ENCODE measurements at places on chromosomes 4 and X.
A peak's percentile ranks its signal among the peaks of the same experiment; 100 is the strongest.

DNA sequence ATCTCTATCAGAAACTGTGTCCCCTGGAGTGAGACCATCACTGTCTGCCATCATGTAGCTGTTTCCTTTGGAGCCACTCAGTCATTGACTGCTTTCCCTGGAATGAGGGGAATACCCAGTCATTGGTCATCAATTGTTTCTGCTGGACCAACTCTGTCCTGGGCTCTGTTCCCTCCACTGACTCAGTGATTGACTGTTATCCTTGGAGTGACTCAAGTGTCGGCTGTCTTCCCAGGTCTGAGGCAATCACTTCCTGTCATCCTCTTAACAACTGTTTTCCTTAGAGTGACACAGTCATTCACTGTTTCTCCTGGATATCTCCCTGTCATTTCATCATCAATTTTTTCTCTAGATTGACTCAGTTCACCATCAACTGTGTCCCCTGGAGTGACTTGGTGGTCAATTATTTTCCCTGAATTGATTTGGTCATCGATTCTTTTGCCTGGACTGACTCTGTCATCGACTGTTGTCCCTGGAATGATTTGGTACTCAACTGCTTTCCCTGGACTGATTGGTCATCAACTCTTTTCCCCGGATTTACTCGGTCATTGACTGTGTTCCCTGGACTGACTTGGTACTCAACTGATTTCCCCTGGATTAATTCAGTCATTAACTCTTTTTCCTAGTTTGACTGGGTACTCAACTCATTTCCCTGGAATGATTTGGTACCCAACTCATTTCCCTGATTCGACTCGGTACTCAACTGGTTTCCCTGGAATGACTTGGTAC lies 327.9 kb upstream of the VCX start:
- no peak for DNase-seq

DNA sequence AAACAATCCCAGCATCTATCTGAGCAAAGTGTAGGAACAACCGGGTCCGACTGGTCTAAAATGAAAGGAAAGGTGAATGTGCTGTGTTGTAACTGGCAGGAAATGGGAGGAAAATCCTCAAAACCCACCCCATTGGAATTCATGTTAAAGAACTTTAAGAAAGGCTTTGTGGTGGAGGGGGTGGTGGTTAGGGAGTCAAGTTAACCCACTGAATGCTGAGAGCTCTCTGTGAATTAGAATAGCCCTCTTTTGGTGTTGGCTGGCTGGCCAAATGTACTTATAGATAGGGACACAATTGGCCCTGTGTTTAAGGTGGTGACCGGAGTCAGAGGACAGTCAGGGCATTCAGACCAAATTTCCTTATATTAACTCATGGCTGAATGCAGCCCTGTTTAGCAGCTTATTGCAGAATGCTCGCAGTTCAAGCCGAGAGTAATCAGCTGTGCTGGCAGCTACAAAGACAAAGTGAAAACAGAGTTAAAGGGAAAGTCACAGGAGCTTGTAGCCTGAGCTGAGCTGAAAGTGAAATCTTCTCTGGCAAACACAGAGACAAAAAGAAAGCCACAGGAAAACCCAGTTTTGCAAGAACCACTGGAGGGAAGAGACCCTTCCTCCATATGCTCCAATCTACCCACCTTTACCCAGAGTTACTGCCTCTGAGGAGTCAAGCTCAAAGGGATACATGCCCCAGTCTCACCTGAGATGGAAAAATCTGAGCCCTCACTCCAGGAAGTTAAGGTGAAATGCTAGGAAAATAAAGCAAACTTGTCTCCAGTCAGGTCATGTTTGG lies 38.5 kb upstream of the UGT2B7 start:
- no peak for DNase-seq

DNA sequence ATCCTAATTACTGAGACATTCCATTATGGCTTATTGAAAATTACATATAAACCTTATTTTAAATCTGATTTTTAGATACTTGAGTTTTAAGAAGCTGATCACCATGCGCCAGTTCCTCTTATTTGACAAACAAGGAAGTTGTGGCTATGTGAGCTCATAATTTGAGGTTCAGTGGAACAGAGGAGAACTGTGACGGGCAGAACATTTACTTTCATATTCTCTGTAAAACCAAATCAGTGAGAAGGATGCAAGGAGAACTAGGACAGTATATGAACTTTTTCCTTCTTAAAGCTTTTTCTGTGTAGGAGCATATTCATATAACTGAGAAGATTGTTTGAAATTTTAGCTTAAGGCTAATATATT lies 25.3 kb downstream of the STIM2 start:
- no peak for DNase-seq

- DNase-seq = no peak
These were observed 677 bp upstream of the NONO start for GRCh38 chrX:71282514-71283402.

- DNase-seq = no peak
These were observed 56.2 kb downstream of the DLG3 start for GRCh38 chrX:70500826-70501225.

- DNase-seq = no peak
These were observed 110.0 kb downstream of the ARHGAP6 start for GRCh38 chrX:11555759-11556158.

GRCh38 chr4:74426101-74426500 lies 18.8 kb upstream of the AREG start:
- DNase-seq = no peak

DNA sequence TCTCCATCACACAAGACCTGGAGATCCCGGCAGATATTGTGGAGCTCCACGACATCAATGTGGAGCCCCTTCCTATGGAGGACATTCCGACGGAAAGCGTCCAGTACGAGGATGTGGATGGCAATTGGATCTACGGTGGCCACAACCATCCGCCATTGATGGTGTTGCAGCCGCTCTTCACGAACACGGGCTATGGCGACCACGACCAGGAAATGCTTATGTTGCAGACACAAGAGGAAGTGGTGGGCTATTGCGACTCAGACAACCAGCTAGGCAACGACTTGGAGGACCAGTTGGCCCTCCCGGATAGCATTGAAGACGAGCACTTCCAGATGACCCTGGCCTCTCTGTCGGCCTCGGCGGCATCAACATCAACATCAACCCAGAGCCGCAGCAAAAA lies 717 bp downstream of the YY2 start:
- no peak for DNase-seq

- DNase-seq = no peak
These were observed 493.7 kb downstream of the MAGEE1 start for GRCh38 chrX:76921176-76921575.

DNA sequence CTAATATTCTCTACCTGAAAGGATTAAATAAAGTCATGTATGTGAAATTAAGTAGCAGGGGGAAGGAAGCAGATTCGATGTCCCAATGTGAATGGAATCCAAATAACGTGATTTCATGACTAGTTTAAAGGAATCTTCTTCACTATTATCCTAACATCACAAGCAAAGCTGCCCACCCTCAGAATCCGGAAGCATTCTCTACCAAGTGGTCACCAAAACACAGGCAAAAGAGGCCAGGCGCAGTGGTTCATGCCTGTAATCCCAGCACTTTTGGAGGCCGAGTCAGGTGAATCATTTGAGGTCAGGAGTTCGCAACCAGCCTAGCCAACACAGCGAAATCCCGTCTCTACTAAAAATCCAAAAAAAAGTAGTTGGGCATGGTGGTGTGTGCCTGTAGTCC lies 212.9 kb downstream of the LDB2 start:
- DNase-seq = no peak

DNA sequence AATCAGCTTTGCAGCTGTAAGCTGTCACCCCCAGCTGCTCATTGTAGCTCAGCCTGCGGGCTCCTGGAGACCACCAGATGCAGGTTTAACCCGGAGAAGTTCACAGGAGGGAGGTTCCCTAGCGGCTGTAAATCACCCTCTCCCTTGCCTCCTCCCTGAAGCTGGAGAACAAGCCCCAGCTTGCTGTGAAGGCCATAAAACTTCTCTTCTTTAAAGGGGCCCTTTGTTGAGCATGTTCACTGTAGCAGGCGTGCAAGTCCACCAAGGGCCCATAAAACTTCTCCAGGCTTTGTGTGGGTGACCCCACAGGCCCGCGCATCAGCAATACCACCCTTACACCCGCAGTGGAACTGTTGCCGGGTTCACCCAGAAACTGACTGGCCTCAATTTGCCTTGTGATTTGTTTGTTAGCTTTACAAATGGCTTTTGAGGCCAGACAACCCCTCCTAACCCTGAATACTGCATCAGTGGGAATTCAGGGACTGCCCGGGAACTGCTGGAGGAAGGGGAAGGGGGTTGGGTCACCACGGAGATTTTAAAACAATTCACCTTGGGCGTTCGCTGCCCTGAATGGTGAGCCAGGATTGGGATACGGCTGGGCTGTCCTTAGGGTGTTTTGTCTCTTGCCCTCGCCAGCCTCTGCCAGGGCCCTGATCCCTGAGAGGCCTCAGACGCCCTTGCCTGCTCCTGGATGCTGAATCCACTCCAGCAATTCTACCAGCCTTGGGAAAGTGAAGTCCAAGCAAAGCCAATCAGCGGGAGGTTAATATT lies 49.5 kb upstream of the ATP6AP2 start:
- DNase-seq = no peak

GRCh38 chrX:41718481-41719235 lies 5.3 kb upstream of the GPR82 start:
- DNase-seq = no peak

DNA sequence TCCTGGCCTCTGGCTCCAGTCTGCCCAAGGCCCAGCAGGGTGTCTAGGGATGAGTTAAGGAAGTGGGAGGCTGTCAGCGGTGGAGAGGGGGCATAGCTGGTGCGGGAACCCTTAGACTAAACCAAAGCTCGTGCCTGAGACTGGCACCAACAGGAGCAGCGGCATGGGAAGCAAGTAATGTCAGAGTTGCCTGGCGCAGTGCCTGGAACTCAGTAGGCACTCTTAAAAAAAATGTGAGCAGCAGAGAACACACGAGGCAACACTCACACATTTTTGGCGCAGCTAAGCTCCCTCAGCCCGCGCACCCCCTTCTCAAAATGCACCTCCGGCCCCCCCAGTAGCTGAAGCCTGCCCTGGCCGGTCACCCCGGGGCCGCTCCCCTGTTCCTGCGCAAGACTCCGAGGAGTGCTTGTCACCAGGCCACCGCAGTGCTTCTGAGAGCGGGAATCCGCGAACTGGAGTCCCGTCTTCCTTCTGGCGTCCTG lies 583 bp downstream of the GABRE start:
- DNase-seq = no peak

DNA sequence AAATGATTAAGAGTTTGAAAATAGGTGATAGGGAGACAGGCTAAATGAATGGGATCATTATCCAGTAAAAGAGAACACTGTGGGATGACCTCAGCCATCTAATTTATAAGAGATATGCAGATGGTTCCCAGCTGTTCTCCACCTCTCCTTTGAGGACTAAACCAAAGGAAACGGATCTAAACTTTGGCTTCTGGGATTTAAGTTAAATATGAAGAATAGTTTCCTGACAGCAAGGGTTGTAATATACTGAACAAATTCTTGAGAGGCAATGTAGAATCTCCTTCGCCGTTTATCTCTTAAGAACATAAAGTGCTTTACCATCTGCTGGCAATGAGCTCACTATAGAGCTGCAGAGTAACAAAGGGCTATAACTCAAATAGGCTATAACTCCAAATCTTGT lies 35.4 kb upstream of the HPGDS start:
- no peak for DNase-seq

DNA sequence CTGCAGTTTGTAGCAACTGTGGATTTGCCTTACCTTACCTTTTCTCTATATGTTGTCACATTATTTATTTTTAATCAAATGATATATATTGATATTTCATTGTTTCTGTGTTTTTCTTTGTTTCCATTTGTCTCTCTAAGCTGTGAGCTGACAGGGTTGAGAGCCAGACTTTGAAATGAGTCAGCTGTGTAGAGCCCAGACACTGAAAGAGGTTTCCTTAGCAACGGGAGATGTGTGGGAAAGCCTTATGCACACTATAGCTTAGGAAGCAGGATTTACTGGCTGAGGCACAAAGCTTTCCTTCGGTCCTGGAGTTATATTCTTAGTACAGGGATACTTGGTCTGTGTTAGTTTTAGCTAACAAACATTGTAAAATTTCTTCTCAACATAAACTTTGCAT lies 192.2 kb downstream of the FGF13 start:
- DNase-seq = no peak

DNA sequence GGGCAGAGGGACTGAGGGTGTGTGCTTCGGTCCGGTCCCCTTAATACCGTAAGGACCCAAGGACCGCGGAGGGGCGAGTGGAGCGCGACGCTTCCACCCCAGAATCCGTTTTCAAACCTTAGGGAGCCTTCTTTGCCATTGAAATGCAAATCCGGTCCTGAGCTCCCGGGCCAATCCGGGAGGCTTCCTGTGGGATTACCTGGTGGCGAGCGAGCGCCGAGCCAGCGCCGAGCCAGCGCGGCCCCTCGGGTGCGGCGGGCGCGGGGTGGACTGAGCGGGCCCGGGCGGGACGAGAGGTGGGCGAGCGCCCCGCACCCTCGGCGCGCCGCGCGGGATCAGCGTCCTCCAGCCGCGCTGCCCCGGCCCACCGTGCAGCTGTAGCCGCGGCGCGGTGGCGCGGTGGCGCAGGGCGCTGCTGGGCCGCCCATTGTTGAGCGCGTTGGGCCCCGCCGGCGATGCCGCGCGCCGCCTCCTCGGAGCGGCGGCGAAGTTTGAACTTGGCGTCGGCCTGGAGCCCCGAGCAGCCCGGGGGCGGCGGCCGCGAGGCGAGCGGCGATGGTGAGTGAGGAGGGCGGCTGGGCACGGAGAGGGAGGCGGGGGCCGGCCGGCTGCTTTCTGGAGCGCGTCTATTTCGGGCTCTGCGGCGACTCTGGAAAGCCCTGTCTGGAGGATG lies 208.7 kb downstream of the SOWAHB start:
- DNase-seq = peak; percentile 11

- no peak for DNase-seq
These were observed 7.2 kb downstream of the IRAK1 start for GRCh38 chrX:154012336-154012991.
